ENCODE measurements at places on chromosomes 7 and 10.

DNA sequence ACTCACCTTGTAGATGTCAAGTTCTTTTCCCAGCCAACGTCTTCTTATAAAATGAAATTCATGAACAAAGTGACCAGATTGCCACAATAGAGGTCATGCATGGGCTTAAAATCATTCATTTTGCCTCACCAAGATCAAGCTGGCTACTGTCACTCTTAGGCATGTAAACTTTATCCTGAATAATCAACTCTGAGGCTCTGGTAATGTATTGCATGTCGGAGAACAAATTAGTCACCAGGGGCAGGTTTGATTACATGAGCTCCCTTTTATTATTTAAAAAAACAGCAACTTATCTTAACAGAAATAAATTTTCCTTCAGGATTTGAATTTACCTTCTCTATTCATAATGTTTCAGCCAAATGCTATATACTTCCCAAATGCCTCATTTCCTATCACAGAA lies 112.9 kb upstream of the SP4 start:
- no peak for DNase-seq

- DNase-seq = no peak
These were observed 57.0 kb downstream of the CDC123 start for GRCh38 chr10:12252882-12253546.

DNA sequence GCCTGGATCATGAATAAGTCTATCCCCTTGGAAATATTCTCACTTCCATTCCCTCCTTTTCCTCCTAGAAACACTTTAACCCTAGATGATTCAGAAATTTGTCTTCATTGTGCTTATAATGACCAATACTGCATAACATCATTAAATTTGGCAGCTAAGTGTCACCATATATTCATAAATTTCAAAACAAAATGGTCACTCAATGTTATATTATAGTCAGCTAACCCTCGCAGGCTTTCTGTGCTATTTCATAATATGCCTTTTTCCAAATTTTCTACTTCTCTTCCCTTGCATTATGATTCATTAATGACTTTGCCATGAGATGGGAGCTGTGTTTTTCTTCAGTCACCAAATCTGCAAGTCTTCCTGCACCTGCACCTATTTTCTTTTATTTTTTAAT lies 308.3 kb upstream of the AKR1E2 start:
- DNase-seq = no peak

DNA sequence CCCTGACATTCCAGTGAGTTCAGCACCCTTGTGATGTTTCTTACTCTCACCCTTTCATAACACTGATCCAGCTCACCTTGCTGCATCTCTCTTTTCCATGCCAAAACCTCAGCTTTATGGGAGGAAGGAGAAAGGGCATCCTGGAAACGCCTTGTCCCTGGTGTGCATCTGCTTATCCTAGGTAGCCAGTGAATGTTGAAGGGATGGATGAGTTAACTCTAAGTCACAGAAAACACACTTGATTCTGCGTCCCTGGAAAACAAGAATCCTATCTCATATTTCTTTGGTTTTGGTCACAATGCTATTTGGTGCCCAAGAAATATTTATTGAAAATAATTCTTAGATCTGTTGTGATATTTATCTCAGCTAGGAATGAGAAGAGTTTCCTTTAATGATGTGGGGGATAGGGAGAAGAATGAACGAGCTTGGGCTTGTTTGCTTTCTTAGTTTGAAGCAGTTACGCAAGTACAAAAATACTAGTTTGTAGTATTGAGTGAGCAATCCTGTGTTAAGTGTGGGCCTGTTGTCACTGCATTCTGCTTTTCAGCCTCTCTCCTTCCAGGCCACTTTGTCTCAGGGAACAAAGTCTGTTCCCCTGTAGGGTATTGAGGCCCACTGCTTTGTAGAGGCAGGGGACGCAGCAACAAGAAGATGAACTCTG lies 126.5 kb downstream of the ARID5B start:
- DNase-seq = peak; percentile 86

DNA sequence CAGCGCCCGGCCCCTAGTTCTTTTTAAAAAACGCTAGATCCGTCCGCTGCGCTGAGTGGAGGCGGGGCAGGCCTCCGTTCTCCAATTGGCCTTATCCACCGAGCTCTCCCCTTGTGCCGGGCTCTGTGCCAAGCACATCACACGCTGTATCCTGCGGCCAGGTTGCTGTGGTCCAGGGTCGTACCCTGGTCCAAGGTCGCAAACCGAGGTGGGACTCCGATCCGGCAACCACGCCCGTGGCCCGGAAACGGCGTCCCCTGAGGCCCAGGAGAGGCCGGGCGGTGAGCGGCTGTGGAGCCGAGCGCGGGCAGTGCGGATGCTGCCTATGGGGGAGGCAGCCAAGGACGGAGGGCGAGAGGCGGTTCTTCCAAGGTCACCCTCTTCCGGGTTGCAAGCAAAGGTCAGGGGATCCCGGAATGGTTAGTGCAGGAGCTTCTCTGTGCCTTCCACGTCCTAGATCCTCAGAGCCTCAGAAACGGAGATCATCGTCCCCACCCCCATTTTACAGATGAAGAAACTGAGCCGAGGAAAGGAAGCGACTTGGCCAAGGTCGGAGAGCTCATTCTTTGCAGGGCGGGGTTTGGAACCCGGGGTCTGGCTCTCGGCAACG lies 72.4 kb upstream of the LRRC4 start:
- DNase-seq = no peak

DNA sequence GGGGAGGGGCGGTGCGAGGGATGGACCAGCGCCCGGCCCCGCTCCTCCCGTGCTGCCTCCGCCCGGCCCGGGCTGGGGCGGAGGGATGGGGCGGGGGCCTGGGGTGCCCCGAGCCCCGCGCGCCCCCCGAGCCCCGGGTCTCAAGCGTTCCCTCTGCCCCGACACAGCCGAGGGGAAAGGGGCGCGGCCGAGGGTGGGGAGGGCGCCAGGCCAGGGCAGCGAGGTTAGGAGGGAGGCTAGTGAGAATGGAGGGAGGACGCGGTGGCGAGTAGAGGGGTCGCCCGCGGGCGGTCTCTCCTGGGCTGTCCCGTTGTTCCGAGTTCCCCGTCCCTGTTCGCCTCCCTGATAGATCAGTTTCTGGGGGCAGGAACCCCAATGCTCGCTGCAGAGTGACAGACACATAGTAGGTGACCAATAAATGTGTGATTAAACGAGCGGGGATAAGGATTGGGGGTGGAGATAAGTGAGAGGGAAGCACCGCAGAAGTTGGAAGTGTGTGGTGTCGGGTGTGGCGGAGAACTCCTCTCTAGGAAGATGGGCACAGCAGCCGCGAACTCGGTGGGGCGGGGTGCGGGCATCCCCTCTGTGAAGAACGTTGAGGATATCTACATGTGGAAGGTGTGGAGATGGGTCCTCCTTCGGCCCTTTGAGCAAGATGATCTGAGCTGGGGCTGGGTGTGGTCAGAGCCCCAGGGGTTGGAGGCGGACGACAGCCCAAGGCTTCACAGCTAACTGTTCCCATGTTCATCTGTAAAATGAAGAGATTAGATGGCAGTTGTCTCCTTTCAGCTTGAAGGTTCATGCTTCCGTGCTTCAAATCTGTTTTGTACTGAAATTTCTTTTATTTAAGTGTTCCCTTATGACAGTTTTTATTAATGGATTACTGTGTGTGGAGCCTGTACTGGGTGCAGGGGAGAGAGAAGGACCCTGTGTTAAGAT lies 580 bp downstream of the ZNF775 start:
- peak; percentile 49 for DNase-seq

DNA sequence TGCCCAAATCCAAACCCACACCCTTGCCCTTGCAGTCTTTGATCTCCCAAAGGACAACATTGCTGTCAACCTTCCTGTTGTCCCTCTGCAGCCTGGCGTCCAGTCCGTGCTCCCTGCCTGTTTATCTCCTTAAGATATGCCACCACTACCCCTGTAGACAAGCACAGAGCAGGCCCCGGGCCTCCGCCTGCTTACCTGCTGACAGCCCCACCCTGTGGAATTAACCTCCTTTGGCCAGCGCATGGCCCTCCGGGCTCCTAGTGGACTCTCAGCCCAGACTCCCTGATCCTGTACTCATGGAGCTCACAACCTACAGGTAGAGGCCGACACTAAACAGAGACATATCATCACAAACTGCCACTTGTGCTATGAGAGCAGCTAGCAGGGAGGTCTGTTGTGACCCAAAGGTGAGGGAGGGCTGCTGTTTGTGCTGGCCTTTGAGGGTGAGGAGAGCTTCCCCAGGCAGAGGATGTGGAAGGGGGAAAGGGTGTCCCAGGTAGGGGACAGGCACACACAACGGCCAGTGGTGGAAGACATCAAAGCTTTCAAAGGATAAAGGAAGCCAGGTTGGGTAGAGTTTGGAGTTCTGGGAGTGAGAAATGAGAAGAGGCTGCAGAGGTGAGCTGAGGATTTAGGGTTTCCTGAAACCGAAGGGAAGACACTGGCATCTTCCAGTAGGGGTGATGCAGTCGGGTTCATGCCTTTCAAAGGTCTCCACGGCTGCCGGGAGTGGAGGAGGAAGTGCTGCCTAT lies 174.5 kb upstream of the ZMIZ1 start:
- no peak for DNase-seq

GRCh38 chr10:16156681-16157080 lies 280.1 kb upstream of the PTER start:
- no peak for DNase-seq

DNA sequence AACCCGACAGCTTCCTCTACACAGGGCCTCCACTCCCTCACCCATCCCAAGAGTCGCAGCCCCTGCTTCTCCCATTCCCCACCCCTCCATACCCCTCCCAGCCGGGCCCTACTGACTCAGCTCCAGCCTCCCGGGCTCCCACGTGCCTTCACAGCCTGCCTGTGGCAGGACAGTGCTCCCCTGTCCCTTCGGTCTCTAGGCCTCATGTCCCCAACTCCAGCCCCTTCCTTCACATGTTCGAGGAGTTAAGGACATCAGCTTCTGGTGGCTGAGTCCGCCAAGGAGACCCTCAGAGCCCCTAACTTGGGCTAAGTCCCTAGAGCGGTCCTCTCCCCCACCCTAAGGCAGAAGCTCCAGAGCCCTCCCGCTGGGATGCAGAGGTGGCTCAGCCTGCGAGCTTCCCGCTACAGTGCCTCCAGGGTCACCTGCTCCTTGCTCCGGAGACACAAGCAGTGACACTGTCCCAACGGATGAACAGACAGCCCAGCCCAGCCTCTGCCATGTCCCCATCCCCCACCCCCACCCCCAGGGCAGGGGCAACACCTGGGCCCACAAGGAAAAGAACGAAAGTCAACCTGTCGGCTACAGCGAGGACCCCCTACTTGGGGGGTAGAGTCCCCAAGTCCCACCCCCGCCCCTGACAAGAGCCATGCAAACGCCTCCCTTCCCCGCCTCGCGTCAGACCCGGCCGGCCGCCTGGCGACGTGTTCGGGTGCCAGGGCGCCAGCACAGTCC lies 716 bp downstream of the SMARCD3 start:
- peak; percentile 32 for DNase-seq

DNA sequence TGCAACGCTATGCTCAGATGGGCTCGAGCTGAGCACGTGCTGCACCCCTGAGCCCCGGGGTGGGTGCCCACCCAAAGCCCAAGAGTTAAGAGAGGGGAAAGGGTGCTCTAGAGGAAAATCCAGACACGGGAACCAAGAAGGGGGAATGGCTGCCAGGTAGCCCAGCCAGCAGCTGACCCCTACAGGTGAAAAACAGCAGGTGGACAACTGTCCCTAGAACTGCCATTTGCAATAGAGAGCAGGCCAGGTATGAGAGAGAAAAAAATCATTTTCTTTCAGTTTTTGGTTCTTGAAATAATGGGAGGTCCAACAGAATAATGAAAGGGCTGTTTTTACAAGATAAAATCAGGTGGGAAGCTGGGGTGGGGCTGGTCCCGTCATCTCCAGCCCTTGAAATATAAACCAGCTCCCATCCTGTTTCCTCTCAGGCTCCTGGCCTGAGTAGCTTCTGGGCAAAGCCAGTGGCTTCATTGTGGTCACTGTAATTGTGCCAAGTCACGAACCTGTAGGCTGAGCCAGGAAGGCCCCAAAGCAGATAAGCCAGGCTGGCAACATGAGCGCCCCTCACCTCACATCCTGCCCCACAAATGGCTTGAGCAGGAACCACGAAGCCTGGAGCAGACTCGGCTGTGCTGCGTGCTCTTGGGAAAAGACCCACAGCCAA lies 257.8 kb downstream of the SNX10 start:
- no peak for DNase-seq

- DNase-seq = peak; percentile 44
These were observed 580 bp downstream of the FAM200A start for GRCh38 chr7:99551334-99551733.

DNA sequence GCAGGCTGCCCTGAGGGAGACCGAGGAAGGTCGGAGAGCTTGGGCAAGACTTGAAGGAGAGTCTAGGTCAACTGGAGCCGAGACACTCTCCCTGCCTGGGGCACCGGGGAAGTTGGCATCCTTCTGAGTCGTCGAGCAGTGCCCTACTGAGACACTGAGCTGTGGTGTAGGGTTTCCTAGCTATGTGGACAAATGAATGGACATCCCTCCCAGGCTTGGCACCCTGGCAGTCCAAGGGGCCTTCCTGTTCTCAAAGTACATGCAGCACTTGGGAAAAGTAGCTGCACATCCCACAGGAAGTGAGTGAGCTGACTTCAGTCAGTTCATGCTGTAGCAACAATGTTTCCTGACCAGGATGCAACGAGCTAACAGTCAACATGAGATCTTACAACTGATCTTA lies 57.2 kb upstream of the INPP5A start:
- no peak for DNase-seq

DNA sequence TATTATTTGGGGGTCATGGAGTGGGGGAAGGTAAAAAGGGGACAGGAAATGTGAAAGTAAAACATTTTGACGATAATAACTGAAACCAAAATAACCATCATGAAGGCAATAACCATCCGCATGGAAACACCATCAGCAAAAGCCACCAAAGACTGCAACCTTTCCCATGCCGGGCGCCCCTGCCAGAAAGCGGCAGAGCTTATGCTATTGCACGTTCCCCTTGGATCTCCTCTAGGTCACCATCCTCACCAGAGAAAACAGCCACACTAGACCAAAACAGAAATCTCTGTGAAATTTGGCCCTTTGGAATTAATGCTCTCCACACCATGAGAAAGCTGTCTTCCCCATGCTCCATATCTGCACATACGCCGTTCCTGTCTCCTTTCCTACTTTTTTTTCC lies 31.1 kb downstream of the DRGX start:
- DNase-seq = no peak

GRCh38 chr7:96320442-96320841 lies 1.5 kb downstream of the SLC25A13 start:
- no peak for DNase-seq

GRCh38 chr7:41261080-41261479 lies 441.8 kb downstream of the INHBA start:
- DNase-seq = no peak
